Foreskin keratinocyte (primary cell): ENCODE measurements at places on chromosomes 3 and 15. TPM values are rescaled to one million over a fixed set of nuclear protein-coding genes. Genes with fewer than 3 reads are reported as not detected.

The PYGO1 gene
- total RNA-seq = 5.6 and 7.5 TPM in 2 replicates

The TIMP4 gene
- 0.14 TPM in 1 of 2 replicates, not detected in the other for total RNA-seq

The MED12L gene
- total RNA-seq = 0.34 and 0.35 TPM in 2 replicates

The ACOX2 gene
- total RNA-seq = 0.34 and 0.42 TPM in 2 replicates

The DOCK3 gene
- 0.03 and 0.04 TPM in 2 replicates for total RNA-seq

The PRKCD gene
- total RNA-seq = 10.1 and 12.4 TPM in 2 replicates

The LRRC15 gene
- not detected in 2 replicates for total RNA-seq

The CCDC32 gene
- 10.0 and 11.5 TPM in 2 replicates for total RNA-seq

The HACL1 gene
- total RNA-seq = 16.3 and 18.4 TPM in 2 replicates

The CLDN1 gene
- 1.9 and 5.4 TPM in 2 replicates for total RNA-seq

The CASR gene
- total RNA-seq = not detected in 2 replicates

The WWTR1 gene
- total RNA-seq = 14.8 and 23.6 TPM in 2 replicates

The SMCO1 gene
- not detected in 2 replicates for total RNA-seq

The GOLGA6D gene
- not detected in 2 replicates for total RNA-seq

The GOLGA6A gene
- total RNA-seq = not detected in 2 replicates

The KNG1 gene
- not detected in 2 replicates for total RNA-seq

The MIX23 gene
- 46.5 and 62.3 TPM in 2 replicates for total RNA-seq

The GALNT15 gene
- total RNA-seq = not detected in 2 replicates

The VIPR1 gene
- total RNA-seq = 2.8 and 3.2 TPM in 2 replicates

The CRYGS gene
- total RNA-seq = 1.1 and 1.3 TPM in 2 replicates

The IL5RA gene
- not detected in 2 replicates for total RNA-seq

The RUBCN gene
- total RNA-seq = 19.9 and 21.0 TPM in 2 replicates

The SNX22 gene
- 0.07 and 0.14 TPM in 2 replicates for total RNA-seq

The OGG1 gene
- total RNA-seq = 22.4 and 23.1 TPM in 2 replicates

The GATA2 gene
- total RNA-seq = not detected in 2 replicates

The ROPN1 gene
- not detected in 2 replicates for total RNA-seq

The PAK6 gene
- total RNA-seq = 14.1 and 15.6 TPM in 2 replicates

The TNNC1 gene
- not detected in 2 replicates for total RNA-seq

The CHCHD6 gene
- 28.1 and 28.7 TPM in 2 replicates for total RNA-seq

The THSD4 gene
- total RNA-seq = 44.0 and 56.5 TPM in 2 replicates

The CLDN16 gene
- total RNA-seq = 0.04 TPM in 1 of 2 replicates, not detected in the other

The PEAK1 gene
- total RNA-seq = 8.8 and 9.1 TPM in 2 replicates

The GABRG3 gene
- total RNA-seq = not detected in 2 replicates

The CCRL2 gene
- not detected in 2 replicates for total RNA-seq

The ATXN7 gene
- 8.3 and 12.8 TPM in 2 replicates for total RNA-seq

The ASB14 gene
- not detected in 2 replicates for total RNA-seq

The MASP1 gene
- total RNA-seq = not detected in 2 replicates

The PTH1R gene
- not detected in 2 replicates for total RNA-seq

The GOLGA8Q gene
- 0.21 TPM in 1 of 2 replicates, not detected in the other for total RNA-seq

The XCR1 gene
- total RNA-seq = not detected in 2 replicates

The PPM1M gene
- total RNA-seq = 9.2 and 9.8 TPM in 2 replicates

The KNSTRN gene
- total RNA-seq = 69.1 and 85.9 TPM in 2 replicates

The GOLGA8N gene
- total RNA-seq = 0.78 and 0.99 TPM in 2 replicates

The TTLL13 gene
- total RNA-seq = 0.07 TPM in 1 of 2 replicates, not detected in the other

The ATP13A5 gene
- not detected in 2 replicates for total RNA-seq

The RTP4 gene
- 0.07 and 0.14 TPM in 2 replicates for total RNA-seq

The TRPM1 gene
- not detected in 2 replicates for total RNA-seq

The EDEM1 gene
- 56.4 and 79.1 TPM in 2 replicates for total RNA-seq

The IL17RB gene
- total RNA-seq = not detected in 2 replicates

The SLC28A1 gene
- total RNA-seq = not detected in 2 replicates

The PLCH1 gene
- 0.10 and 0.14 TPM in 2 replicates for total RNA-seq
